ENCODE measurements at places on chromosomes 2 and 18.

DNA sequence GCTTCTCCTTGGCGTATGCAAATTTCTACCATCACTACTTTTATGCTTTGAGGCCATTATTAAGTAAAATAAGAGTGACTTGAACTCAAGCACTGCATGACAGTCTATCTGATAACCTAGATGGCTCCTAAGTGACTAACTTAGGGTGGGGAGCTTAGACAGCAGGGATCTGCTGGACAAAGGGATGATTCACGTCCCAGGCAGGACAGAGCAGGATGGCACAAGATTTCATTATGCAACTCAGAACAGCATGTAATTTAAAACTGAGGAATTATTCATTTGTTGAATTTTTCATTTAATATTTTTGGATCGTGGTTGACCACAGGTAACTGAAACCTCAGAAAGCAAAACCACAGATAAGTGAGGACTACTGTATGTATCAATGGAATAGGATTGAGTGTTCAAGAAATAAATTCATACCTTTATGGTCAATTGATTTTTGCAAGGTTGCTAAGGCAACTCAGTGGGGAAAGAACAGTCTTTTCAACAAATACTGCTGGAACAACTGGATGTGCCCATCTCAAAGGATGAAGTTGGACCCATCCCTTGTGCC, 115.3 kb downstream of the MBD2 start:
- DNase-seq: no peak

GRCh38 chr2:223870840-223871611, 33.6 kb upstream of the AP1S3 start:
- no peak for DNase-seq

DNA sequence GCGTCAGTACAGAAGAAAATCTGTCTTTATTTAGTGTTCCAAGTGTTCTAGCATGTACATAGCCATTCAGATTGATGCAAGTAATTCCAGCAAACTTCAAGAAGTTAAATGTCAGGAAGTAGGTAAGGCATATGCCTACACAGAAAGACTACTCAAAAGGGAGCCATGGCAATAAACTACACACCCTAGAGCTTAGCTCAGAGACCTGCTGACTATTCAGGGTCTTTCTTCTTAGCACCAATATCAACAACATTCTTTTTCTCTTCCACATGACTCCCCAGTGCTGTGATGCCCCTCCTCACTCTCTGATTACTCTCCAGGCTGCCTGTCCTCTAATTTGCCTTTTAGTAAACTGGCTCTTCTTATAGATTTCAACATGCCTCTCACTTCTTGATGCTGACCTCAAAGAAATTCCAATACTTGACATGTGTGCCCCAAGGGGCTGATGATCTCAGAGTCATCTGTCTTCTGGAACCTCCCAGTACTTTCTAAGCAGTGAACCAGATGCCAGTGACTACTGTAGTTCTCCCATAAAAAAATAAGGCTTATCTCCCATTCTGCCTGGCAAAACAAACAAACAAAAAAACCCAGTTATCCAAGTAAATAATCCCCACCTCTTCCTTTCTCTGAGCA, 909.2 kb upstream of the FANCL start:
- no peak for DNase-seq

DNA sequence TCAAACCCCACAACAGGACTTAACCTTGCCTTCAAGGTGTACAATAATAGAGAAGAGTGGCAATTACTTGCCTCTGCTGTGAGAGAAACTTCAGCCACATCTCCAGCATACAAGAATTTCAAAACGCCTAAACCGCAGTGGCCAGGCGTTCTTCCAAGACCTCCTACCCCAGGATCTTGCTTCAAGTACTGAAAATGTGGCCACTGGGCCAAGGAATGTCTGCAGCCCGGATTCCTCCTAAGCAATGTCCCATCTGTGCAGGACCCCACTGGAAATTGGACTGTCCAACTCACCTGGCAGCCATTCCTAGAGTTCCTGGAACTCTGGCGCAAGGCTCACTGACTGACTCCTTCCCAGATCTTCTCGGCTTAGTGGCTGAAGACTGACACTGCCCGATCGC, 2.8 kb upstream of the CYB5A start:
- DNase-seq: no peak

DNA sequence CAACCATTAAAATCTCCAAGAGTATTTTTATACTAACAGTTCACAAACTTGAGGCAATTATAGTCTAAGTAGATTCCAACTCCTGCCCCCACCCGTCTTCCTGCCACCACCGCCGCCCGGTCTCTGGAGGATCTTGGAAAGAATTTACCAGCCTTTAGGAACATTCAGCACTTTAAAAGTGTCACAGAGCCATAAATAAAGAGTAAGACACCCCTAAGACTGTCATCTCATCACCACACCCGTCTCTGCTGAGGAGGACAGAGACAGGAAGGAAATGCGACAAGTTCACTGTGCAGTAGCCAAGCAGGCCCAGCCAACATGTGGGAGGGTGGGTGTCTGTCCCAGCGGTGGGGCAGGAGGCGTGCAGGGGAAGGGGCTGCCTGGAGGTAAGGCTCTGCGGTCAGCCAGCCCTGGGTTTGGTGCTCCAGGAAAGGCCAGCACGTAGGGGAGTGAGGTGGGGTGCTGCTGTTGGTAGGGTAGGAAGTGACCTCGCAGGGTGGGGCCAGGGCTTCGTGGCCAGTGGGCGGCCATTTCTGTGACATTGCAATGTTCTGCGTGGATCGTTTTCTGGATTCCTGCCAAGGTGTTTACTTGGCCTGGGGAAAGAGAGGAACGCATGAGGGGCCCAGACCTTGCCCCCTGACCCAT, 111.6 kb downstream of the FAM210A start:
- DNase-seq: no peak

- DNase-seq: no peak
These were observed 16.0 kb upstream of the E2F6 start for GRCh38 chr2:11481789-11482472.

DNA sequence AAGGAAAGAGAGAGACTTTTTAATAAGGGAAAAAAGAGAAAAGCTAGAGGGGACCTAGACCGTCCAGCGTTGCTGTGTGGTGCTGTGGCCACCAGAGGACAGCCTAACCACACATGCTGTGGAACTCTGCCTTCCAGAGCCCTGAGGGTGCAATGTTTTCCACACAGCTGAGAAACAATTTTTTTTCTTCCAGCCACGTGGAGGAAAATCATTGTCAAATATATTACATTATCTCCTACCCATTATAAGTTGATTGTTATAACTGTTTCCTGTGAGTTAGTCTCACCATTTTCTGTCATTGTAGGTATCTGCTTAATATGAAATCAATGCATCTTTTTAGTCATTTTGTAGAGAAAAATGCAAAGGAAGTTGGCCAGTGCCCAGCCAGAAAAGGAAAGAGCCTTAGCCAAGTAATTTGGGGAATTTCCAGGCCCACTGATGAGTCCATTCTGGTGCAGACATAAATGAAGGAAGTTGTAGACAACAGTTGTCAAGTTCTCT, 5.9 kb upstream of the MRPL19 start:
- DNase-seq: peak; percentile 85

DNA sequence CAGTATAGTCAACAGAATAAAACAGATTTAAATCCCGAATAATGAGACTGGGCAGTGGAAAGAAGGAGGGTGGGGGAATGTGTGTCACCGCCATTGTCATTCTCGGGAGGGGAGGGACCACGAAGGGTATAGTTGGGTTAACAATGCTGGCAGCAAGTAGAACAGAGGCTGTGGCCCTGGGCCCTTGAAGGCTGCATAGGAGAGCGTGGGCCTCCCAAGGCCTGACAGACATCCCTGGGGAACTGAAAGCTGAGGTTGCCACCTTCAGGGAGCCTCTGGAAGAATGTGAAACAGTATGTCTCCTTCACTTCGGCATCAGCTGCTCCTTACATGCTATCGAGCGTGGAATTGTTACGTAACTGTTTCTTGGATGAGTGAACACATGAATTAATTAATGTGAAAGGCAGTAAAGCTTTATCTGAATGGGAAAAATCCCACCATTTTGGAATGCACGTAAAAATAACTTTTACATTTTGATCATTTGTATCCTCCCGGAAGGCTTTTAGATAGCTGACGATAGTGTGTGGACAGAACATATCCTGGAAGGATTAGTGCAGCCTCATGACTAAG, 92.8 kb upstream of the TTC39C start:
- DNase-seq: no peak

DNA sequence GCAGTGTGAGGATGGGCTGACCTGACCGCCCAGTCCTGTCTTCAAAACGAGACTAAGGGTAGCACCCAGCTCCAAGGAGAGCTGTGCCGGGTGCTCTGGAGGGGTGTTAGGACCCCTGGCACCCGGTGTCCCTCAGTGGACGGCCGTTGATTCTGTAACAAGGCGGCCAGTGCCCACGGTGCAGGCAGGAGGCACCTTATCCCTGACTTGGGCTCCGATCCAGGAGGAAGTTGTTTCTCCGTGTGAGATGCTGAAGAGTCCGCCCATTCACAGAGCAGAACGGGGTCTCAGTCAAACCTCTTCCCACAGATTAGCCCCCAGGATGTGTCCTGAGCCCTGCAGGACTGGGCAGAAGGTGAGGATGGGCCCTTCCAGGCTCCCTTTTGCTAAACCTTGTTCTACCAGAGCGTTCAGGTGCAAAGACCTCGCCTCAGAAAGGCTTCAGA, 123.0 kb downstream of the NFATC1 start:
- DNase-seq: no peak

GRCh38 chr2:112195167-112195766, 57.1 kb downstream of the FBLN7 start:
- no peak for DNase-seq

DNA sequence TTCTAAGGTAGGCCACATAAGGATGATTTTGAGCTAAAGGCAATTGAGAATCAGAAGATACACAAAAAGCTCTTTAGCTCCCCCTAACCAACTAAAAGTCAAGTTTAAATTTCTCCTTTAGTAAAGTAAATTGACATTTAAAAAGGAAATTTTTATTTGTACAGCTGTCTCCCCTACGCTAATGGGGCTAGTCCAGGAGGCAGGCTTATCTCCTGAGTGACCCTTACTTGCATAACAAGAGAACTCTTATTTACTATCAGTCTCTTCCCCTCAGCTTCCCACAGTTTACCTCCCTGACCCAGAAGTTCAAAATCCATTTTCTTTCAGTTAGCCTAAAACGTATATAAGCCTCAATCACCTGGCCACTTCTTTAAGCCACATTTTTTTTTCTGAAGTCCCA, 1002.8 kb upstream of the NRXN1 start:
- no peak for DNase-seq

GRCh38 chr18:39596221-39596620, 2030.6 kb upstream of the CELF4 start:
- DNase-seq: no peak

- no peak for DNase-seq
These were observed 114.6 kb downstream of the INHBB start for GRCh38 chr2:120460511-120460910.

DNA sequence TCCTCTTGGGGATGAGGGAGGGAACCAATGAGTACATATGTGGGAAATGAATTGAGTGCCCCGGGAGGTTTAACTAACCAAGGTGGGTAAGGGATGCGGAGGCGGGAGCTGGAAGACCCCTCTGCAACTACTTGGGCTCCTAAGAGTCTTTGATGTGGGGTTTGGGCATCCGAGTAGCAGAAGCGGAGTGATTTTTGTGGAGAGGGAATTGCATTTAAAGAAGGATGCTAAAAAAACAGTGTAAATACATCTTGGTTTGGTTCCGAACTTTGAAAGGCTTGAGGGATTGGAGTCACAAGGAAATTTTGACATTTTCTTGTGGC, 215.7 kb downstream of the MCFD2 start:
- DNase-seq: no peak

- DNase-seq: no peak
These were observed 158.8 kb upstream of the HDAC4 start for GRCh38 chr2:239559417-239560261.

GRCh38 chr2:69181806-69182427, 168.9 kb downstream of the ANTXR1 start:
- no peak for DNase-seq

DNA sequence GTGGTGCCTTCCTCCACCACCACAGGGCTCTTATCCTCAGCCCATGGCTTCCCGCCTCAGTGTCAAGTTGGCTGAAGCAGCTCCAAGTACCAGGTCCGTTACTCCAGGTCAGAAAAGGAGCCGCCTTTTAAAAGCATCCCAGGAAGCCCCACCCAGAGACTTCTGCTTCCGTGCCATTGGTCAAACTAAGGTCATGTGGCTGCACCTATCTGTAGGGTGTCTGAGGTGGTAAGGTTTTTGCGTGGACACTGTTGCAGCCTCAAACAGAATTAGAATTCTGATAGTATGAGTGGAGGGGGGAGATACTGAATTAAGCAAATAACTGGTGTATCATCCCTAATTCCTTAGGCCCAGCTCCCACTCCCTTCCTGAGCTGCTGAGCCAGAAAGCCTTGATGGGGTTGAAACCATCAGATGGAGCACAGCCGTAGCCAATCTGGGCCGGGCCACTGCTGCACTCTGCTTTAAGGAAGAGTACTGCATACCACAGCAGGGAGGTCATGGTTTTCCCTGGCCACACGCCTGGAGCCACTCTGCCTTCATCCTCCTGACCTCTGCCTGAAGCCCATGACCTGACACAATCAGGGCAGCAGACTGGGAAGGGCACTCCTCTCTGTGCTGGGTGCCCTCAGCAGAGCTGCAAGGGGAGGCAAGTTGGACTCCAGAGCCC, 8.4 kb downstream of the TMEM247 start:
- no peak for DNase-seq

DNA sequence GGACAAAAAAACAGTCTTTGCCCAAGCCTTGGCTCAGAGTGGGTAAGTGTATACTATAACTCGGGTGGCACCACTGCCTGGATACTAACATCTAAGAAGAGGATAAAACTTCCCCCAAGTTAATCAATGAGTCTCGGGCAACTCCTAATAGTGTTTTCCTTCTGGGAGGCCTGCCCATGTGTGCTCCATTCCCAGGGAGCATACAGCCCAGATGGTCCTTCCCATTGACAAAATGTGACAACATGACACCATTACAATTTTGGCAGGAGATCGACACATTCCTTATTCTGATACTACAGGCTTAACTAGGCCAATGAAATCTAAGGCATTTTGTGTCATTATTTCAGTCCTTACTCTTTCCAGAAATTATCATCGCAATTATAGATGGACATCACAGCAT, 52.7 kb upstream of the CRIM1 start:
- no peak for DNase-seq

GRCh38 chr18:72207280-72207679, 336.9 kb downstream of the CBLN2 start:
- DNase-seq: no peak

- peak; percentile 29 for DNase-seq
These were observed 337.5 kb downstream of the GULP1 start for GRCh38 chr2:188628989-188629752.

GRCh38 chr18:14947482-14948162, 199.7 kb downstream of the ANKRD30B start:
- no peak for DNase-seq

- DNase-seq: no peak
These were observed 26.3 kb downstream of the FOSL2 start for GRCh38 chr2:28419003-28419402.

GRCh38 chr2:122098306-122098705, 342.9 kb downstream of the TSN start:
- DNase-seq: no peak
